A549 treated with Hydrocortisone at 1 μM for 4 hours (cell line): ENCODE measurements at places on chromosomes 3 and 15. TPM values are rescaled to one million over a fixed set of nuclear protein-coding genes. Genes with fewer than 3 reads are reported as not detected.

CYP8B1 gene
- not detected in 5 replicates for total RNA-seq

POC1A gene
- total RNA-seq, result 17.7 to 19.8 TPM (median 18.1 TPM) in 5 replicates

FOXB1 gene
- not detected in 5 replicates for total RNA-seq

TMEM207 gene
- total RNA-seq, result not detected in 5 replicates

WDR93 gene
- total RNA-seq, result 0.10 to 0.24 TPM (median 0.16 TPM) in 5 replicates

SLC2A2 gene
- total RNA-seq, result not detected in 5 replicates

ZNF619 gene
- 1.7 to 2.4 TPM (median 2.0 TPM) in 5 replicates for total RNA-seq

OCA2 gene
- total RNA-seq, result 0.11 to 0.31 TPM (median 0.29 TPM) in 5 replicates

STAC gene
- total RNA-seq, result 1.7 to 2.2 TPM (median 2.0 TPM) in 5 replicates

MUC20 gene
- 0.28 to 1.0 TPM (median 0.55 TPM) in 5 replicates for total RNA-seq

SPSB4 gene
- 0.14 to 0.23 TPM (median 0.18 TPM) in 5 replicates for total RNA-seq

TRH gene
- not detected in 5 replicates for total RNA-seq

SNURF gene
- total RNA-seq, result 5.2 to 16.4 TPM (median 10.8 TPM) in 5 replicates

GRAMD1C gene
- total RNA-seq, result 0.30 to 1.1 TPM (median 0.63 TPM) in 5 replicates

GPR15 gene
- total RNA-seq, result not detected in 5 replicates

CFAP91 gene
- total RNA-seq, result 0.09 to 0.62 TPM (median 0.21 TPM) in 5 replicates

EPM2AIP1 gene
- total RNA-seq, result 5.1 to 6.9 TPM (median 5.9 TPM) in 5 replicates

NDUFB5 gene
- 43.2 to 58.0 TPM (median 49.8 TPM) in 5 replicates for total RNA-seq

ZMYND10 gene
- total RNA-seq, result 0.79 to 1.7 TPM (median 1.1 TPM) in 5 replicates

ZDHHC3 gene
- 42.1 to 46.0 TPM (median 45.4 TPM) in 5 replicates for total RNA-seq

PRR20G gene
- total RNA-seq, result 0.91 to 2.4 TPM (median 1.9 TPM) in 5 replicates

IL5RA gene
- total RNA-seq, result not detected in 5 replicates

RTP4 gene
- not detected in 5 replicates for total RNA-seq

POLQ gene
- 5.6 to 7.0 TPM (median 6.9 TPM) in 5 replicates for total RNA-seq

CEMIP gene
- 1.0 to 1.6 TPM (median 1.2 TPM) in 5 replicates for total RNA-seq

PLD1 gene
- 7.3 to 10.4 TPM (median 8.3 TPM) in 5 replicates for total RNA-seq

ATP13A5 gene
- not detected in 5 replicates for total RNA-seq

PLA2G4E gene
- total RNA-seq, result 0.03 TPM in 1 of 5 replicates, not detected in the others

SMCO1 gene
- total RNA-seq, result not detected in 5 replicates

CISH gene
- 0.52 to 0.74 TPM (median 0.66 TPM) in 5 replicates for total RNA-seq

GASK1A gene
- total RNA-seq, result not detected in 5 replicates

BFSP2 gene
- not detected in 5 replicates for total RNA-seq

C3orf22 gene
- not detected in 5 replicates for total RNA-seq

FANCI gene
- total RNA-seq, result 50.3 to 83.1 TPM (median 60.5 TPM) in 5 replicates

GPR160 gene
- total RNA-seq, result 1.4 to 1.9 TPM (median 1.6 TPM) in 5 replicates

CCR1 gene
- not detected in 5 replicates for total RNA-seq

TIMP4 gene
- 11.4 to 13.6 TPM (median 11.9 TPM) in 5 replicates for total RNA-seq

GUCA1C gene
- total RNA-seq, result not detected in 5 replicates

GREM1 gene
- total RNA-seq, result 3.2 to 9.3 TPM (median 4.9 TPM) in 5 replicates

ROPN1 gene
- not detected in 5 replicates for total RNA-seq

AADACL2 gene
- total RNA-seq, result not detected in 5 replicates

ANKRD63 gene
- total RNA-seq, result 0.24 to 0.59 TPM (median 0.35 TPM) in 5 replicates

ASB14 gene
- total RNA-seq, result not detected in 5 replicates

TRPM1 gene
- not detected in 5 replicates for total RNA-seq

HGD gene
- total RNA-seq, result 16.4 to 23.7 TPM (median 21.8 TPM) in 5 replicates

TRIM71 gene
- total RNA-seq, result 0.02 TPM in 2 of 5 replicates, not detected in the others

GHRL gene
- 0.13 TPM in 1 of 5 replicates, not detected in the others for total RNA-seq

C3orf49 gene
- total RNA-seq, result not detected in 5 replicates

NR2E3 gene
- total RNA-seq, result 0.14 to 0.31 TPM (median 0.22 TPM) in 5 replicates

CTXN2 gene
- 0.03 to 0.07 TPM in 2 of 5 replicates, not detected in the others for total RNA-seq
